ENCODE measurements at places on chromosomes 5 and 9.

- no peak for DNase-seq
Observed at GRCh38 chr5:24232041-24232440, 412.7 kb downstream of the CDH10 start.

DNA sequence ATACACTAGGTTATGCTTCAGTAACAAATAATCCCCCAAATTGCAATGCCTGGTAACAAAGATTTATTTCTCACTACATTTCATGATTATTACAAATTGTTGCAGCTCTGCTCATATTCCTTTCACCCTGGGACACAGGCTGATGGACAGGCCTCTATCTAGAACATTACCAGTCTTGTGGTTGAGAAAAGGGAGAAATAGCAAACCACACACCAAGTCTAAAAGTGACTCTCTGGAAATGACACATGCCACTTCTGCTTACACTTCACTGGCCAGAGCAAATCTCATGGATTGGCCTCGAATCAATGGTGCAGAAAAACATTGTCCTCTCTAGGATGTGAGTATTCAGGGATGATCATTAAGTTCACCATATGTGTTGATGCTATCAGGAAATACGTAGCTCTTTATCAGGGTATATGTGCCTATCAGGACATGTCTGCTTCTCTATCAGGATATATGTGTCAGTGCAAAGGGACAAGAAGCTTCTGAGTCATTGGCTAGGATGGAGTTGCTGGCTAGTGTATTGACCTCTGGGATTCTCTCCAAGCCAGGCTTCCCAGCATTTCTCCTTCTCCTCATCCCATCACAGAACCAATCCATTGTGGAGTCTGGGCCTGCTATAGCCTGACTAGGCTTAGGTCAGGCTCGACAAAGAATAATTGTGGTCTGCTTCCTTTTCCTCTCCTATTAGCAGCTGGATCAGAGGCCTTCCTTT lies 91.1 kb upstream of the CEP78 start:
- DNase-seq, result no peak

- DNase-seq, result no peak
Observed at GRCh38 chr5:180136630-180137381, 65.2 kb upstream of the RNF130 start.

DNA sequence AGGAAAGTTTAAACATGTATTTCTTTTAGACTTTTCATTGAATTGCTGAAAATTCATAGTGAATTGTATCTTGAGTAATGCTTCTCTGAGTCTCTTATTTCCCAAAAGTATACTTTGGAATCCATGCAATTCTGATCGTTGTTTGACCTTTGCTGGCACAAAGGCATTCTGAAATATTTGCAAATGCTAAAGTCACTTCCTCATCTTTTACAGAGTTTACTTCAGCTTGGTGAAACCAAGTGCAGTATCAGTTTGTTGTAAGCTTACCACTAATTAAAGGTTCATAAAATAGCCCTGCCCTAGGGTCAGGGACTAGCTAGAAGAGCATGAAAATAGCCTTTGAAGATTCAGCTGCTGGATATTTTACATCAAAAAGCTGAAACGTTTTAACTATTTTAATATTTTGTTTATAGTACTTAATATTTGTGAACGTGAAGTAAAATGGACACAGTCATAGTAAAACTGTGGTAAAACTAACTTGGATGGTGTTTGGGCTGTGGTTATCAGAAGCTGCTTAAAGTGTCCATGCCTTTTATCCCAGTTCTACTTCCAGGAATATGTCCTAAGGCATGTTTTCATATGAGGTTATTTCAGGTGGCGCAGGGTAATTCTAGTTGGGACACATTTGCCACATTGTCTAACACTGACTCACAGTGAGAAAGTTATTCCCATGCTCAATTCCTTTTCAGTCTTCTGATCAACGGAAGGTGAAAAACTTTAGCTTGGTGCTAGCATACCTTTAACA lies 45.3 kb downstream of the SLC22A5 start:
- peak; percentile 78 for DNase-seq

DNA sequence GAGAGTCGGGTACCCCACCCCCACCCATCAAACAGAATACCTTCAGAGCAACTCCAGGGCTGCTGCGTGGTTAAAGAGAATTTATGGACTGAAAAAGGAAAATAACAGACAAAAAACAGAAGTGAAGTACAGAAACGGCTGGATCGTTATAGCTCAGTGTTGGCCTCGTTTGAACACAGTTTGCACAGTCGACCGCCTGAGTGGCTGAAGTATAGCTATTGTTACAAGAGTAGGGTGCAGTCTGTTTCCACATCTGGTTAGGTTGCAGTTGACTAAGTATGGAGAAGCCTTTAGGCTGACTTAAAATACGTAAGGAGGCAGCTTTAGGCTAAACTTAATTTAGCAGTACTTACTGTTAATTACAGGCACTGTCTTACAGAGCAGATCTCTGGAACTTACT lies 121.2 kb downstream of the GCNT1 start:
- no peak for DNase-seq

GRCh38 chr5:133957080-133957479 lies 11.3 kb downstream of the C5orf15 start:
- DNase-seq, result no peak

- DNase-seq, result peak; percentile 94
Observed at GRCh38 chr5:157603333-157604190, 28.0 kb upstream of the ADAM19 start.

Measured in EL (cell line).